ENCODE measurements at places on chromosomes 2 and 18.

DNA sequence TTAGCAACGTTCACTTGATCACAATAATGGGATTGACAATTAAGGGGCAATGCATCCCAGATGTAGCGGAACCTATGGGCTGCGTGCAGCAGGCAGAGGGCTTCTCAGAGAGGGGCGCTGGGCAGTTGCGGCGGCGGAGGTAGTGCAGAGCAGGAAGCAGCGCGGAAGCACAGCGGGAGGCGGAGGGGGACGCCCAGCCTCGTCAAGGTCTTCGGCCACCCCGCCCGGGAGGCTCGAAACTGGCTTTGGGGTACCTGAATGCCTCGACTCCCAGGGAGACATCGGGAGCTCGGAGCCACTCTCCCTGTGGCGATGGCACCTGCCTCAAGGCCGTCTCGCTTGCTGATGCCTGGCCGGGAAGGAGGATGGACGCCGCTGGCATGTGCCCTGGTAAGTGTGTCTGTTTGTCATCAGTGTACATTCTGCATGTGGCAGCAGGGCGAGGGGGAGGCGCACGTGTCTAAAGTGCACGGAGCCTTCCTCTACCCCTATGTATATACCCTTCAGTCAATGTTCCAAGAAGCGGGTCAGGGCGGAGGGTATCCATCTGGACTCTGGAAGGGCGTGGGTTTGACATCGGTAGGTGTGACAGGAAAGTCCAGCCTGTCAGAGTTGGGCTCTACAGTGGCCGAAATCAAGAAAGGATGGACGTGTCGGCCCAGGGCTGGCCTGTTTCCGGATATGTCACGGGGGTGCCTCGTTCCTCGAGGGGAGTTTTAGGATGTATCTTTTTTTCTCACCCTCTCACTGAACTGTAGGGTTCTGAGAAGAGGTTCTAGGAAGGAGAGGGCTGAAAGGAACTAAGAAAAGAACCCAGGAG, 7.5 kb upstream of the SP9 start:
- no peak for DNase-seq

GRCh38 chr2:208049441-208049840, 24.1 kb upstream of the PLEKHM3 start:
- DNase-seq, result no peak

DNA sequence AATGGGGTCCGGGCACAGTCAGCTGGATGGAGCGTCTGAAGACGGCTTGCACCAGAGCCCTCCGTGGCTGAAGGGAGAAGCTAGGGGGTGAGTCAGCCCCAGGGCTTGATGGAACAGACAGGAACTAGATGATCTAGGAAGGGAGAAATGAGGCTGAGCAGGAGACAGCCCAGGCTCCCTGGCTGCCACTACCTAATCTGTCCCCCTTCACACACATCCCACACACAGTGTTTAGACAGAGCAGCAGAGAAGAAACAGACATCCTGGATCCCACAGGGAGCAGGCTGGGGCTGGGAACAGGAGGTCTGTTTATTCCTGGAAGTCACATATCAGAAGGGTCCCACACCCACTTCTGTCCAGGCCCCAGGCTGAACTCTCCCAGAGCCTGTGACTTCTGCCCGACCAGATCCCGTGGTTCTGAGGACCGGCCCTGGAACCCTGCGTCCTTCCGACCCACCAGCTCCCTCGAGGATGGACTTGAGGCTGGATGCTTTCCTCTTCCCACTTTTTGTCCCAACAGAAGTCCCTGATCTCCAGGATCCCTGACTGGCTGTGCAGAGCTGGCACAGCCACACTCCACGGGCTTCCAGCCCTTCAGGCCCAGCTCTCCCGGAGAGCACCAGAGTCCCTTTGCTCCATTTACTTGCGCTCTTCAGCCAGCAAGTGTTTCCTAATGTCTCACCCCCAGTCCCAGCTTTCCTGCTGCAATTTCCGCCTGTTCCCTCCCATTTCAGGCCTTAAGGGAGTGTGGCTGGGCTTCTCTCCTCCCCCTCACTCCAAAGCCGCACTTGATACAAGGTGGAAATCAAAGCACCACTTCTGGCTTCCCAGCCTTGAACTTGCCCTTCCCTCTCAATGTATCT, 1.5 kb upstream of the GPBAR1 start:
- no peak for DNase-seq

DNA sequence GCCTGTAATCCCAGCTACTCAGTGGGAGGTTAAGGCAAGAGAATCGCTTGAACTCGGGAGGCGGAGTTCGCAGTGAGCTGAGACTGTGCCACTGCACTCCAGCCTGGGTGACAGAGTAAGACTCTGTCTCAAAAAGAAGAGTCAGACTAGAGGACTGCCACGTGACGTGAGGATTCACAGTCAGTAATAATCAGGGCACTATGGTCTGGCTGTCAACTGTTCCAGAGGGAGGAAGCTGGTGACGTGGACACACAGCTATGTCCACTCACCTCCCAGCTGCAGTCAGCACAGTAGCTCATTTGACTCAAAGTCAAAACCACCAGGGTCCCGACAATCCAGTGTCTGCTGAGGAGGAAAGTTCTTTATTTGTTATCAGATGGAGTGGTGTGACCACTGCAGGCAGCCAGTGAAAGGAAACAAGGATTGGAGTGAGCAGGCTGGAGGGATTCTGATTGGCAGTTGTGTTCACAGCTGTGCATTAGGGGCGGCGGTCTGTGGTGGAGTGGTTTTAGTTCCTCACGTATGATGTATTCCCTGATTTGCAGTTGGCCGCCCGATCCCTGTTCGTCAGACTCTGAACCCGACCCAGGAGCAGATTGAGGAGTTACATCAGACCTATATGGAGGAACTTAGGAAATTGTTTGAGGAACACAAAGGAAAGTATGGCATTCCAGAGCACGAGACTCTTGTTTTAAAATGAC, 37.9 kb downstream of the MOGAT1 start:
- DNase-seq, result peak; percentile 42

DNA sequence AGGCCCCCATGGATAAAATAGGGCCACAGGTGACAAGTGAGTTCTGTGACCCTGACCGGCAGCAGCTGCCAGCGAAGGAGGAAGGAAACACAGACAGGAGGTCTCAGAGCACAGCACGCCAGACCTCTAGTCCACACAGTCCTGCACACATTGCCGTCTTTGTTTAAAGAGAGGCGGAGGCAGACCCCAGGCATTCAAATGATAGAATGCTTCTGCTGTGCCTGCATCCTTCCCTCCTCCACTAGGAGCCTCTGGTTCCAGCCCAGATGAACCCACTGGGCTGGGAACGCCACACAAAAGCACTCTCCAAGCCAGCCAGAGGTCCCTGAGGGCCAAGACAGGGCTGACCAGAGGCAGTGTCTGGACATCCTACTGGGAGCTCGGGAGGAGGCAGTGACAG, 118.7 kb downstream of the KLHL29 start:
- no peak for DNase-seq

- no peak for DNase-seq
These were observed 810.1 kb upstream of the ZEB2 start for GRCh38 chr2:145329971-145330370.

Data from mesothelial cell of epicardium (in vitro differentiated cells).